Stimulated activated CD4-positive, alpha-beta T cell treated with anti-CD3 and anti-CD28 coated beads, Interleukin-2, amount 100 ng/mL, for 48 hours (primary cell): ENCODE measurements at places on chromosomes 3 and 15.
A peak's percentile ranks its signal among the peaks of the same experiment; 100 is the strongest.

GRCh38 chr3:183339461-183340086 is 86.5 kb downstream of the B3GNT5 start:
- DNase-seq, result no peak

DNA sequence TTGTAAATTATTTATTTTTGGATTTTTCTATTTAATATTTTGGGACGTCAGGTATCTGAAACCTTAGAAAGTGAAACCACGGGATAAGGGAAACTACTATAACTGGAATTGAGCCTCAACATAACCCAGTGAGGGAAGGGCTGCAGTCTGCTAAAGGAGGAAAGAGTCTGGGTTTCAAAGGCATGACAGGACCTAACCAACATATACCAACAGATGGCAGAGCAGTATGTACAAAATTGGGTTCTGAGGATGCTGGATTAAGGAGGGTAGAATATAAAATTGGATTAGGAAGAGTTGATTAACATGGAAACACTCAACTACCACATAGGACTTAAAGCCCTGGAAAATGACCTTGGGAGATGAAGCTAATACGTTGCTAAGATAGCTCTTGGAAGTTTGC is 603.5 kb downstream of the MECOM start:
- DNase-seq, result no peak

- no peak for DNase-seq
These were observed 32.2 kb upstream of the SEC22A start for GRCh38 chr3:123169492-123169929.

- DNase-seq, result no peak
These were observed 56.1 kb upstream of the C3orf49 start for GRCh38 chr3:63762934-63763550.

- DNase-seq, result no peak
These were observed 55.8 kb upstream of the CTNNB1 start for GRCh38 chr3:41143421-41144031.

DNA sequence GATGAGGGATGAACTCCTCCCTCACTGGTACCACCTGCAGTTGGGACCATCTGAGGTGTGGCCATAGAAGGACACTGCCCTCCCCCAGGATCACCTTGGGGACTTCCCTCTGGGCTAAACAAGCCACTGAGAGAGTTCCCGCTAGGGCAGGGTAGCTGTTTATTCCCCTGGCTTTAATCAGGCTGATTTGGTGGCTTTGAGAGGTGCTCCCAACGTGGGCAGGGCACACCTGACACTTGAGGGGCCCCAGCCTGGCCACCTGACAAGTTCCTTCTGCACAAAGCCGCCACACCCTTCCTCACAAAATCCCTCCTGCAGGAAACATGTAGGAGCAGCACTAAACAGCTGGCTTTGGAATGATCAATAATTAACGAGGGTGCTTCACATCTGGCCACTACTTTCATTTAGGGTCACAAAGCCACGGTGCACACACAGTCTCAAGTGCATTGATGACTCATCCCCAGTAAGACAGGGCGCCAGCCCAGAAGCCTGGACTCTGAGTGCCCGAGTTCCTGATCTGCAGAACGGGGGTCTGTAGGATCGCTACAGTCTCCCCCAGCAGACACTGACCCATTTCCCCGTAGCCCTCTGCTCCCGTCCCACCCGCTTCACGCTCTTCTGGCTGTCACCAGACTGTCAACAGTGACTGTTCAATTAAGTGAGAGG is 75.1 kb downstream of the ATP10A start:
- DNase-seq, result no peak

DNA sequence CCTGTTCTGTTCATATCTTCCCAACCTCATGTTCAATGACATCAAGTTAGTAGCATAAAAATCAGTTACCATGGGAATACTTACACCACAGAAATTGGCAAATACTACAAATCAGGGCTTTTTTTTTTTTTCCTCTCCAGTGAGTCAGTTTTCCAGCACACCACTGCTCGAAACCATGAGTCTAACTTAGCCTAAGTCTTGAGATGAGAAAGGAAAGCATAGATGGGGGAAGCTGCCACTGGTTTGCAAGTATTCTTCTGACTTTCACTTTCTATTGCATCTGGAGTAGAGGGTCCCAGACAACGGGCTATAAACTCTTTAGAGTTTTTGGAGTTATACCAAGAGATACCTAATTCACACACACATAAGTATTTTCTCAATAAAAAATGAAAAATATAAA is 416.1 kb upstream of the LMCD1 start:
- no peak for DNase-seq

DNA sequence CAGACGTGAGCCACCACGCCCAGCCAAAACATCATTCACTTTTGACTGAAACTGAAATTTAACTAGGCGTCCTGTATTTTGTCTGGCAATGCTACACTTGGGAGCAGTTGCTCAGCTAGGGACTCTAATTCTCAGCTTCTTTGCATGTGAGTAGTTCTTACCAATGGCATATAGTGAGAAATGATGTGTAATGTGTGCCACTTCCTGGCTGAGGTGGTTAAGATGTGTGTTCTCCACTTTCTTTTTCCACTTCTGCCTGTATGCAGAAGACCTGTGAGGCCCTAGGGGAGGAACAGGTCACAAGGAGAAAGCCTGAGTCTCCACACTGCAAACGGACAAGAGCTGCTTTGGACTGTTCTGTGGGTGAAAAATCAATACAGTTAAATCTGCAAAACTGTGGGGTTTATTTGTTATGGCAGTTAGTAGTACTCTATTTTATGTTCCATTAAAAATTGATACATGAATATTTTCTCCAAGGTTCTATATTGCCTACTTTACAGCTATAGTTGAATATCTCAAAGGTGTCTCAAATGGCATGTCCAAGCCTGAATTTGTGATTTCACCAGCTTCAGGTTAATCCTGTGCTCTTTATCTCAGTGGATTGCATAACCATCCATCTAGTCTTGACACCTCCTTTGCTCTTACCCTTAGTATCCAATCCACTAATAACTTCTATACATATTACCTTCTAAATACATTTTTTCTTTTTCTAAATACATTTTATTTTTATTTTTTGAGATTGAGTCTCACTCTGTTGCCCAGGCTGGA is 59.3 kb downstream of the NR1D2 start:
- DNase-seq, result peak; percentile 3

GRCh38 chr15:85488997-85489396 is 108.6 kb downstream of the AKAP13 start:
- DNase-seq, result no peak

- DNase-seq, result no peak
These were observed 69.6 kb upstream of the ATP10A start for GRCh38 chr15:25932696-25933095.

DNA sequence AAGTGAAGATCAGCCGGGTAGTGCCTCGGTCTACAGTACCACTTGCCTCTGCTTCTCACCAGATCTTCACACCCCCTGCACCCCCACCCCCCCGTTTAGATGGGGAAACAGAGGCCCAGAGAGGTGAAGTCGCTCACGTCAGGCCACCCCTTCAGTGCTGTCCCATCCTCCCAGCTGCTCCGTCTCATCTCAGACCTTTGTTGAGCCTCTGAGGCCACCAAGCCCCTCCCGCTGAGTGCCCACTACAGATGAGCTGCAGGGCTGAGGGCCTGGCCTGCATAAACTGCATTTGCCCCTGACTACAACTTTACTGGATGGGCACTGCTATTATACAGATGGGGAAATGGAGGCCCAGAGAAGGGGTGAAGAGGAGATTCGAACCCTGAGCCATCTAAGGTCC is 35.8 kb downstream of the ADAMTS7 start:
- no peak for DNase-seq

DNA sequence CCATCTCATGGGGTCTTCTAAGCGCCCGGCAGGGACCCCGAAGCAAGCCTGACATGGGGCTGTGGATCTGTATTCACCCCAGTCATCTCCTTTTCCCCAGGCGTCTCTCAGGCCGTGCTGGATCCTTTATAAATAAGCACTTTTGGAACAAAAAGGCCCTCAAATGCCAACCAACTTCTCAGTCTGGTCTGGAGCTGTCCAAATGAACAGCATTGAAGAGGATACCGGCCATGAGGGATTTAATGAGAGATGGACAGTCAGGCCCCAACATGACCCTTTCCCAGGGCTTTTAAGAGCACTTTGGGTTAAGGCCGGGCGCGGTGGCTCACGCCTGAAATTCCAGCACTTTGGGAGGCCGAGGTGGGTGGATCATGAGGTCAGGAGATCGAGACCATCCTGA is 89.2 kb upstream of the SPATA12 start:
- DNase-seq, result no peak

- DNase-seq, result no peak
These were observed 30.4 kb upstream of the FEZF2 start for GRCh38 chr3:62403765-62404164.

DNA sequence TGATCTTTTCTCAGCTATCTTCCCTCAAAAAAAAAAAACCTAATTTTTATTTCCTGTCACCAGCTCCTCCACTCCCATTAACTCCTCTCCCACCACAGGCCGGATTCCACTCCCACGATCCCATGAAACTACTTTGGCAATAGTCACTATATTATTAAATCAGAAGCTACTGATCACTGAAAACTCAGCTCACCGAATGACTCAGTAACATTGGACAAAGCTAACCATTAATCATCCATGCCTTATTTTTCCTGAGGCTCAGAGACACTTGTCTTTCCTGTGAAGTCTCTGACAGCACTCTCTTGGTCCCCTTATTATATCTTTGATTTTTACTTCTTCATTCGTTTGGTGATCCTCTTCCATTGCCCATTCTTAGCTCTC is 260.2 kb downstream of the CGGBP1 start:
- no peak for DNase-seq

DNA sequence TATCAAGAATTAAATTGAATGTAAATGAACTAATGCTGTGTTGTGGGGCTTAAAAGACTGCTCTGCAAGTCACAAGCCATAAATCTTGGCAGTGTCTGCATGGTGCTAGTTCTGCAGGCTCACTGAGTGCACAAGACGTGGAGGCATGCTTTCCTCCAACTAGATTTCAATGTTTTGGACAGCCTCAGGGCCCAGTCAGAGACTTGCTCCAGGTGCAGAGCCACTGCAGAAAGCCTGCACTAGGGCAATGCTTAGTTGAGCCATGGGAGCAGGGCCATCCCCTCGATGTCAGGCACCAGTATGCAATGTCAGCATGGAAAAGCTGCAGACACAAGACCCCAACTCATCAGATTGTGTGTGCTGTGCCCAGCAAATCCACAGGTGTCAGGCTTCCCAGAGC is 234.5 kb upstream of the CDIN1 start:
- no peak for DNase-seq

- no peak for DNase-seq
These were observed 1076.6 kb downstream of the IGSF11 start for GRCh38 chr3:117958027-117958426.

DNA sequence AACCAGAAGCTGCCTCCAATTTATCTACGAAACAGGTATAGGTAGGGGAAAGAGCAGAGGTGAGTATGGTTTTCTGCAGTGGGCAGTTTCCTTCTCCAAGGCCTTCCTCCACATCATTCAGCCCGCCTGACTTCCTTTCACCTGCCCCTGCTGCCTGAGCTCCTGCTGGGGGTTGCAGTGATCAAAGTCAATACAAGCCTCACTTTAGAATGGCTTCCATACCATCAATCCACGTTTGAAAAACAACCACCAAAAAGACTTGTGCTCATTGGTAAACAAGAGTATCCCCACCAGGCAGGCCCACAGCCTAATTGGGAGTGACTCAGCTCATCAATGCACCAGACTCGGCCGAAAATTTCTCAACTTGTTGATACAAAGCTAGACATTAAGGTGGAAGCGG is 159.9 kb downstream of the MAGI1 start:
- DNase-seq, result no peak

DNA sequence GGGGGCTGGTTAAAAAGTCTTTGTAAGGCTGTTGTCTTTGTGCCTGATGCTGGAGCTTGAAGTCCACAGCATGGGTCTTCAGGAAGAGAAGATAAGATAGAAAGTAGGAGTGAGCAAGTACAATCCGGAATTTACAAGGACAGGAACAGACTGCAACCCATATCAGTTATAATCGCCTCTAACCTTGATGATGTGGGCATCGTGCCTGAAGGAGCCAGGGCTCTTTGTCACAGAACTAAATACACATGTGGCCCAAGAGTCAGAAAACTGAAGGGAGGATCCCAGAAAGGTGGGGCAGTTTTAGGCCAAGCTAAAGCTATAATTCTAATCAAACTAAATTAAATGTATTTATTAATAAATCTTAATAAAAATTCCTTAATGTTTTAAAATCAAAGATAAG is 132.2 kb downstream of the TMCO5A start:
- DNase-seq, result no peak

- DNase-seq, result no peak
These were observed 124.3 kb downstream of the BDH1 start for GRCh38 chr3:197431346-197431910.

- DNase-seq, result no peak
These were observed 289.6 kb upstream of the LRRN1 start for GRCh38 chr3:3509665-3510064.

GRCh38 chr3:50272911-50273688 is 4.2 kb downstream of the SEMA3B start:
- peak; percentile 98 for DNase-seq

GRCh38 chr3:70603103-70603502 is 290.7 kb upstream of the MDFIC2 start:
- DNase-seq, result no peak

- DNase-seq, result no peak
These were observed 36.7 kb upstream of the IL20RB start for GRCh38 chr3:136920904-136921611.

GRCh38 chr3:32354362-32354778 is 37.3 kb upstream of the CMTM7 start:
- no peak for DNase-seq

DNA sequence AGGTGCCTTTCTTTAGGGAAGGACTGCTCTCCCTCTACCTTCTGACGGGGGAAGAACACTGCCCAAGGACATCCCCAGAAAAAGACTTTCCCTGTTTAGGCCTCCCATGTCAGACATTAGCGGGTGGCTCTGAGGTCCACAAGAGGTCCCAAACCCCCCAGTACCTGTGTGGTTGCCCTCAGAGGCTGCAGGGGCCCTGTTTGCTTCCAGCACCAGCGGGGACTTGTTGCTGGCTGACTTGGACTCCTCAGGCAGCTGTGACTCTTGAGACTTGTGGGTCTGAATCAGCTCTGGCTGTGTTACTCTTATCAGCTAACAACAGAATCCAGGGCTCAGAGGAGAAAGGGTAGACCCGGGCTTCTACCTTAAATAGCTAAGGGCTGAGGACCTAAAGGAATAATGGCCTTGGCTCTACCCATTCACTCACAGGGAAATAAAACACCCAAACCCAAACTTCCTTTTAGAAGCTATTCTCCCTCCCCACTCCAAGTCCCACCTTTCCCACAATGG is 39.2 kb downstream of the SEMA3G start:
- no peak for DNase-seq

- DNase-seq, result no peak
These were observed 174.6 kb downstream of the ANXA2 start for GRCh38 chr15:60223176-60223575.

GRCh38 chr3:54358969-54359694 is 236.8 kb downstream of the CACNA2D3 start:
- no peak for DNase-seq

- DNase-seq, result peak; percentile 70
These were observed 46.2 kb upstream of the PRTG start for GRCh38 chr15:55789066-55789660.

DNA sequence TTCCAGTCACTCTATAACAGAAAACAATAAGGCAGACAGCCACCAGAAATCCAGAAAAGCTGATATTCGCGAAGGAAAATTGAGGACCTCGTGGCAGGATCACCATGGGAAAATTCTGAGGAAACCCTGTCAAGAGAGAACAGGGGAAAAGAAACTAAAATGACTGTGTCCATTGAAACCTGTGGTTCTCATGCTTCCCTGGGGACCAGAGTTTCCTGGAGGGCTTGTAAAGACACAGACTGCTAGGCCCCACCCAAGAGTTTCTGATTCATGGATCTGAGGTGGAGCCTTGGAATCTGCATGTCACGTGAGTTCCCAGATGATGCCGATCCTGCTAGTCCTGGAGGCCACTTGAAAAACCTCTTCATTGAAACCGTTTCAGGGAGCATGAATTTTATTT is 420.5 kb downstream of the EPHB1 start:
- DNase-seq, result no peak
